ENCODE measurements at places on chromosomes 2 and 18.

- DNase-seq = no peak
- H3K27me3 ChIP-seq = no peaks in the 10 kb centered on the region
- no peak overlapping the region for H3K4me3 ChIP-seq
Observed at GRCh38 chr2:199100326-199101110, 357.2 kb downstream of the SATB2 start.

DNA sequence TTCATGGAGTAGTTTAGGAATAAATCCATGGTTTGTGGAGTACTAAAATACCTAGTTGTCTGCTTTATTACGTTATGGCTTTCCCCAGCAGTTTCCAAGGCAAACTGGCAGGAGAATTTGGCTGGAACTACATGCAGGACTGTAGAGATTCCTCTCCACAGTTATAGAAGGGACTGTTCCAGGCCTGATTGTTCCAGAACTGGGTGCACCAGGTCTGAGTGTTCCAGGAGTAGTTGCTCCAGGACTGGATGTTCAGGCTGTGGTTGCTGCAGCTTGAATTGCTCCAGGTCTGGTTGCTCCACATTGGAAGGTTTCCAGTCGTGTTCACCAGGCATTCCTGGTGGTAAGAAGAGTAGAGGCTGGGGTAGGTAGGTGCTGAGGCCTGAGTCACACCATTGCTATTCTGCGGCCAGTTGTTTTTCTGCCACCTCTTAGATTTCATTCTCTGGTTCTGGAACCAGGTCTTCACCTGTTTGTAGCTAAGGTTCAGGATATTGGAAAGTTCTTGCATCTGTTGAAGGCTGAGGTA lies 28.1 kb downstream of the SGPP2 start:
- no peak for DNase-seq
- no peaks in the 10 kb centered on the region for H3K36me3 ChIP-seq
- no peak overlapping the region for H3K27ac ChIP-seq

GRCh38 chr2:199882667-199883066 lies 28.4 kb upstream of the C2orf69 start:
- no peaks in the 10 kb centered on the region for H3K27me3 ChIP-seq
- H3K4me3 ChIP-seq = no peak overlapping the region
- no peaks in the 10 kb centered on the region for H3K4me1 ChIP-seq
- no peak overlapping the region for H3K27ac ChIP-seq

DNA sequence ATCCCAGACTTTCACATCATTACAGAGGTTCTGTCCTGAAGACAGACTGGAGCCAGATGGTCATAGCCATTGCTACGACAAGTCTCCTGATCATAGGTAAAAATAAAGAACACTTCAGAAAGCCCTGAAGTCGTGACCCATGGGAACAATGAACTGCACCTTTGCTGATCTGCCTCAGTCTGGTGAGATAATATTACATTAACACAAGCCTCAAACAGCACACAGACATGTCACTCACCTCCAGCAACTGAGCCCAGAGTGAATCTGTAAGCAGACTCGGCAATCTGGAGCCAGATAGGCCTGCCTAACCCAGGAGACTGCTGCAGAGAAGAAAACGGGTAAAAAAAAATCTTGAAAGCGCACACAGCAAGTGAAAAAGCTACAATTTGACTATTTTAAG lies 79.2 kb downstream of the SLC25A12 start:
- H3K27me3 ChIP-seq = no peaks in the 10 kb centered on the region
- no peak overlapping the region for H3K27ac ChIP-seq
- H3K4me3 ChIP-seq = no peak overlapping the region

DNA sequence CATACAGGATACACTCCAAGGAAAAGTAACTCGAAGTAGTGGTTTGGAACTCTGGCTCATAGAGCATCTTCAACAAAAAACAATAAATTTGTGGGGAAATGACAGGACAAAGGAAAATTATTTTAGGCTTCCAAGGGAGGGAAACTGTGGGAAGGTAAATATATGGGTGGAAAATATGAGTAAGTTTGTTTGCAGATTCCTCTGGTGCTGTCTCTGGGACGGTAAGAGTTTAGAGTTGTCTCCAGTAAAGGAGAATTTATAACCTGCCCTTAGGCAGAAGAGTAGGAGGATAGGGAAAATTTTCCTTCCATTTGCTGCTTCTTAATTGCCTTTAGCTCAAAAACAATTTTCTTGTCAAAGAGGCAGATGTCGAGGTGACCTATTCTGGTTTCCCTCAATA lies 19.3 kb downstream of the HNMT start:
- H3K27ac ChIP-seq = no peak overlapping the region
- H3K36me3 ChIP-seq = peaks cover 18% of the 10 kb centered on the region
- H3K4me3 ChIP-seq = no peak overlapping the region
- no peaks in the 10 kb centered on the region for H3K27me3 ChIP-seq
- peaks cover 9% of the 10 kb centered on the region for H3K4me1 ChIP-seq

DNA sequence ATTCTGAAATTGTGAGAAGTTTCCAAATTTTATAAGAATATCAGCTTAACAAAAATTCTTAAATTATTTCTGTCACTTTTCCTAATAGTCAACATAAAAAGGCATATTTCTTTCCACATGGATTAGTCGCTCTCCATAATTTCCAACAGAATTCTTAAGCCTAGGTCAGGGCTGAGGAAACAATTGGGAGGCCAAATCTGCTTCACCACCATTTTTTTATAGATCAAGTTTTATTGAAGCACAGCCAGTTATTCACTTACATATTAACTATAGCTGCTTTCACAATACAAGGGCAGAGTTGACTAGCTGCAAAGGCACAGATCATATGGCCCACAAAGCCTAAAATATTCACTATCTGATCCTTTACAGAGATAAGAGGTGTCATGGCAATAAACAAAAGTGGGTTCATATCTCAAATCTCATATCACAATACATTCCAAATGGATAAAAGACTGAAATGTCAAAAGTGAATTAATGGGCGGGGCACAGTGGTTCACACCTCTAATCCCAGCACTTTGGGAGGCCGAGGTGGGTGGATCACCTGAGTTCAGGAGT lies 18.7 kb downstream of the MEMO1 start:
- H3K4me1 ChIP-seq = no peaks in the 10 kb centered on the region
- no peaks in the 10 kb centered on the region for H3K36me3 ChIP-seq
- no peak overlapping the region for H3K27ac ChIP-seq
- no peak for DNase-seq

- peaks cover 54% of the 10 kb centered on the region for H3K36me3 ChIP-seq
- H3K4me1 ChIP-seq = no peaks in the 10 kb centered on the region
- H3K27ac ChIP-seq = no peak overlapping the region
- DNase-seq = no peak
- no peaks in the 10 kb centered on the region for H3K27me3 ChIP-seq
Observed at GRCh38 chr2:73746015-73746876, 9.1 kb upstream of the TPRKB start.

GRCh38 chr2:136022396-136023146 lies 37.1 kb upstream of the DARS1 start:
- H3K27me3 ChIP-seq = no peaks in the 10 kb centered on the region
- no peaks in the 10 kb centered on the region for H3K36me3 ChIP-seq

DNA sequence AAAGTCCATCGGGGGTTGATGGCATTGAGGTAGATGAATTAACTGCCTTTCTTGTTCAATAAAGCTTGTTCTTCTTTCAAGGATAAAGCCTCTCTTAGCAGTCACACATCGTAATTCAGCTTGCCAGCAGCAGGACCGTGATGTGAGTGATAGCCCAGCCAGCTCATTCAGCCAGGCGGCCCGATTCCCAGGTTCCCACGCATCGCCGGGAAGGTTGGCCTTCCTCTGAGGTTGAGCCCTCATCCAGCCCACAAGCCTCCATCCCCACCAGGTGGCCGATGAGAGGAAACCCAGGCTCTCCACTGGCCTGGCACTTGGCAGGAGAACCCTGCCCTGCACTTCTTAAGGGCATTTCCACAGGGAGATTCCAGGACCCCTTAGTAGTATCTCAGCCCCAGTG lies 4.7 kb downstream of the AGAP1 start:
- H3K4me1 ChIP-seq = peaks cover 15% of the 10 kb centered on the region
- H3K27ac ChIP-seq = no peak overlapping the region
- no peak for DNase-seq
- no peak overlapping the region for H3K4me3 ChIP-seq

GRCh38 chr2:36565712-36566111 lies 32.3 kb downstream of the FEZ2 start:
- peaks cover 6% of the 10 kb centered on the region for H3K36me3 ChIP-seq
- peaks cover 20% of the 10 kb centered on the region for H3K4me1 ChIP-seq
- H3K27me3 ChIP-seq = no peaks in the 10 kb centered on the region
- no peak for DNase-seq
- no peak overlapping the region for H3K27ac ChIP-seq

DNA sequence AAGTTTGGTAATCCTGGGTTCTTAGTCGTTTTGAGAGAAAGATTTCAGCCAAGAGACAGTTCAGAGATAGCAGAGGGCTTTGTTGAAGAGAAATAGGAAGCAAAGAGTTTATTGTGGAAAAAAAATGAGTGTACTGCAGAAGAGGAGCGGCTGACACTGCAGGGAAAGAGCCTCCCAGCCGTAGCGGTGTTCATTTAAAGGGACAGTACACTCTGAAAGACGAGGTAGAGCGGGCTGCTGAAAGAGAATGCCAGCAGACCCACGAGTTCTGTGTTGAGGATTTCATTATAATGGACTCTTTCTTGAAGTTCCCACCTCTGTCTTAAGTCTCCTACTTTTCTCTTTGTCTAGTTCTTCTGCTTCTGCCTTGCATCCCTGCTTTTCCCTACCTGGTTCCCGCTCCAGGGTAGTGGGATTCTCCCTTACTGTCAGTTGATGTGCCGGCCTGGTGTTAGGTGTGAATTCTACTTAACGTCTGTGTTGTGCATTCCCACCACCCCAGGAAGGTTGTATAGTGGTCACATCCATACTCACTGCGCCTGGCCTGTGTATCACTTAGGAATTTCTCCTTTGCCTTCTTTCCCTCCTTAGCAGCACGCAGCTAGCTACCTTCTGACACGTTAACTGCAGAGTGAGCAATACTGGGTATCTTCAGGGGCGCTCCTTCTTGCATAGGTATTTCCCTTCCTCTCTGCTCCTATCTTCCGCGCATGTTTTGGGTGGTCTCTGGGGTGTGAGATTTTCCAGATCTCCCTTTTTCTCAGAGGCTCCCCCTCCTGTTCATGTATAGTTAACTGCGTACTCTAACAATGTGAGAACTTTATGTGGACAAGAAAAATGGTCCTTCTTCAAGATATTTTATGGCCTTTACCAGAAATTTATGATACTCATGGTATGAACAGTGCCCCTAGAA lies 164.5 kb downstream of the PTH2R start:
- no peak for DNase-seq
- no peak overlapping the region for H3K27ac ChIP-seq
- H3K4me3 ChIP-seq = no peak overlapping the region

DNA sequence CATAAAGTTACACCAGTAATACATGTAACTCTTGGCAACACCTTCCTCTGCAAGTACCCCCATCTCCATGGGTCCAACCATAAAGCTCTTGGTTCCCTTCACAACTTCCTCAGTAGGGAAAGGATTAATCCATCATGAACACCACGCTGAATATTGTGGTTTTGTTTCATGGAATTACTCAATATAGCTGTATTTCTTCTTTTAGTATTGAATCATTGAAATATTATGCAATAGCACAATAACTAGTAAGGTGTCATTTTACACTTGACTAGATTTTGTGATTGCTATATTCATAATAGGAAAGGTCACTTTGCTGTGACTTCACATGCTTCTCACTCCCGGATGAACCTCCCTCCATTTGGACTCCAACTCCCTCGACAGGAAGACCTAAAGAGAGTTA lies 29.7 kb upstream of the PID1 start:
- H3K4me3 ChIP-seq = no peak overlapping the region
- no peaks in the 10 kb centered on the region for H3K36me3 ChIP-seq
- H3K4me1 ChIP-seq = no peaks in the 10 kb centered on the region
- no peak overlapping the region for H3K27ac ChIP-seq
- no peak for DNase-seq
- no peaks in the 10 kb centered on the region for H3K27me3 ChIP-seq

GRCh38 chr2:16069933-16070647 lies 129.7 kb downstream of the MYCN start:
- no peak overlapping the region for H3K27ac ChIP-seq
- H3K36me3 ChIP-seq = no peaks in the 10 kb centered on the region
- DNase-seq = no peak
- no peaks in the 10 kb centered on the region for H3K27me3 ChIP-seq
- H3K4me1 ChIP-seq = no peaks in the 10 kb centered on the region

GRCh38 chr2:30266051-30266621 lies 34.8 kb downstream of the LBH start:
- H3K4me1 ChIP-seq = peaks cover 5% of the 10 kb centered on the region
- no peak overlapping the region for H3K4me3 ChIP-seq
- no peak for DNase-seq
- no peaks in the 10 kb centered on the region for H3K36me3 ChIP-seq

GRCh38 chr2:63790906-63791305 lies 50.8 kb upstream of the UGP2 start:
- no peaks in the 10 kb centered on the region for H3K36me3 ChIP-seq
- peaks cover 22% of the 10 kb centered on the region for H3K4me1 ChIP-seq
- no peaks in the 10 kb centered on the region for H3K27me3 ChIP-seq
- H3K4me3 ChIP-seq = no peak overlapping the region

- H3K4me3 ChIP-seq = no peak overlapping the region
- H3K36me3 ChIP-seq = no peaks in the 10 kb centered on the region
- no peak overlapping the region for H3K27ac ChIP-seq
- DNase-seq = no peak
- H3K4me1 ChIP-seq = no peaks in the 10 kb centered on the region
- no peaks in the 10 kb centered on the region for H3K27me3 ChIP-seq
Observed at GRCh38 chr2:72955228-72956049, 38.1 kb downstream of the EMX1 start.

- H3K27me3 ChIP-seq = no peaks in the 10 kb centered on the region
- no peak for DNase-seq
- H3K27ac ChIP-seq = no peak overlapping the region
- H3K4me1 ChIP-seq = no peaks in the 10 kb centered on the region
- H3K36me3 ChIP-seq = no peaks in the 10 kb centered on the region
Observed at GRCh38 chr2:134470561-134471168, 216.8 kb downstream of the MGAT5 start.

DNA sequence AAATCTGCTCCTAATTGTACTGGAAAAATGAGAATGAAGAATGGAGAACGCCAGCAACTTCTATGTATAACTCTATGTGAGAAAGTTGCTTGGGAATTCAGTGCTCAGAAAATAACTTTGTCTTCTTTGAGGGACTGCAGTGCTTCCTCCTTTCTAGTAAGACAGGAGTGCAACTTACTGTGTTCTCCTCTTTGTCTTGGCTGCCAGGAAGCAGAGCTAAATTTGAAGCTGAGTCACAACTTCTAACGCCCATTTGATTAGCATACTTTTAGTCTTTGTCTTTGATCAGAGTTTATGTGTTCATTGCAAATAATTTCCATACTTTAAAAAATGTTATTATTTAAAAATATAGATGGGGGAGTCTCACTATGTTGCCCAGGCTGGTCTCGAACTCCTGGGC lies 6.6 kb downstream of the ARHGAP25 start:
- H3K4me1 ChIP-seq = no peaks in the 10 kb centered on the region
- H3K27me3 ChIP-seq = no peaks in the 10 kb centered on the region
- no peaks in the 10 kb centered on the region for H3K36me3 ChIP-seq
- no peak for DNase-seq
- H3K27ac ChIP-seq = no peak overlapping the region

Measured in ascending aorta (tissue), 2 donors.